ENCODE measurements at places on chromosomes 12 and 14.
A peak's percentile ranks its signal among the peaks of the same experiment; 100 is the strongest.

DNA sequence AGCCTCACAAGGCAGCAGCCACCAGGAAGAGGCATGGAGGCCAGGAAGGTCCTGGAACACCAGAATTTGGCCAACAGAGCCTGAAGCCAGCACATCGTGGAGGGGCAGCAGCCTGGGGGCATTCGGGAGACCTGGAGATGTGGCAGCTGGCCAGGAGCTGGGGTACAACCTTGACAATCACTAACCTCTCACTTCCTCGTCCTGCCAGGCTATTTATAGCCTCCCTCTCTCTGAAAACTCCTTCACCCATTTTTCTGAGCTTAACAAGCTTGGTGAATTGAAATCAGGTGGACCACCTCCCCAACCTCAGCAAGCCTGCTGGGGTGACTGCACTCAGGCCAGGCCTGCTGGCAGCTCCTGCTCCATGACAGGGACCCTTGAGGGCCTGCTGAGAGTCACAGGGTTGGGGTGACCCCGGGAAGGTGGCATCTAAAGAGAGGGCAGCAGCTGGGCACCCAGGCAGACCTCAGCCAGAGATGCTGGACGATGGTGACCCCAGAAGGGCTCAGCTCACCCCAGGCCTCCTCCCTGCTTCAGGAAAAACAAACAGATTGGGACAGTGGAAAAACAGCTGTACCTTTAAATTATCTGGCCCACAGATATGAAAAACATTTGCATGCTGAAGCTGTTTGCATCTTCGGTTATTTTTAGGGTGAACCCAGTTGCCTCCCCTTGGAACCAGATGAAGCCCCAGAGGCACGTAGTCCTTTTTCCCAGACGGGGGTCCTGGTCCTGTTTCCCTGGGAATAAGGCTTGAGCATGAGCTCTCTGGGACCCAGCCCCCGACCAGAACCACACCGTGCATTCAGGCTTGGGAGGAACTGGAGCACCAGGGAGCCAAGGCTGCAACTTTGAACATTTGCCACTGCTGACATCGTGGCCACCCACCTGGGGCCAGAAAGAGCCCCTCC lies 67.0 kb downstream of the PITPNM2 start:
- DNase-seq = no peak

GRCh38 chr14:99936738-99937474 lies 128.3 kb upstream of the EVL start:
- no peak for DNase-seq

GRCh38 chr14:72498646-72499045 lies 395.3 kb downstream of the DPF3 start:
- no peak for DNase-seq

DNA sequence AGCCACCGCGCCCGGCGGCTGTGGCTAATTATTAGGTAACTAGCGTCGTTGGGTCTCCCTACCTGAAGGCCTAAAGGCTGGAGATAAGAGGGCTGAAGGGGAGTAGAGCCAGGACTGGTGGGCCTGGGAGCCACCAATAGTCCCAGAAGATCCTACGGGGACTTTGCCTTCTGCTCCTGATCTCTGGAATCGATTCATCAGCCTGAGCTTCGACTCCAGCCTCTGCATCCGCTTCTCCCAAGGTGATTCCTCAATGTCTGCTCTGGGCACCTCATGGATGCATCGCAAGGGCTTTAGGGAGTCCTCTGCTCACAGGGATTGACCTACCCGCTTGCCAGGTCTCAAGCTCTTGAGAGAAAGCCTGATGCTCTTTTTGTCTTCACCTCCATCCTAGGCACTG lies 14.7 kb upstream of the KDM2B start:
- DNase-seq = no peak

GRCh38 chr14:51432302-51432948 lies 192.4 kb downstream of the TMX1 start:
- no peak for DNase-seq

DNA sequence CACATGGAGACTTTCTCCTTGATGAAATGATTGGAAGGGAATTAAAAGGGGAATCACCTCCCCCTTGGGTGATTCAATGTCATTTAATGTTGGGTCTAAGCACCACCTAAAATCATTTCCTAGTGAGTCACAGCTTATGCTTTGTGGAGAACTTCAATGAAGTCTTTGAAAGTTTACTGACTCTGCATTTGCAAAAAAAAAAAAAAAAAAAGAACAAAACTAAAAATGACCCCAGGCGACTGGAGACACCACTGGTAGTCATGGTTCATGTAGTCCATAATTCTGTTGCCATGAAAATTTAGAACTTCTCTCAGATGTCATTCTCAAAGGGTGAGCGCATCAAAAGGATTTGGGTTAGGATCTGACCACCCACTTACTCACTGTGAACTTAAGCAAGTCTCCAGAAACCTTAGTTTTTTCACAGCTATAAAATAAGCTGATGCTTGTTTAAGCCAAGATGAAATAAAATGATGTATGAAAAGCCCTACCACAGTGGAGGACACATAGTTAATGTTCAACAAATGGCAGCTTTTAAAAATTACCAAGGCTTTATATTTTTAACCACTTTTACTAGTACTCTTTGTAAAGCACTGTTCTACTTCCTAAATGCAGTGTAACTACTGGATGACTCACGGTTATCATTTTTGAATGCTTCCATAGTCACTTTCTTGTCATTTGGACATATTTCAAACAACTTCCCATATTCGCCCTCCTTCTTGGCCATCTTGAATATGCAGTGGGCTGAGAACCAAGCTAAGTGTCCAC lies 18.1 kb upstream of the KSR2 start:
- DNase-seq = peak; percentile 67

DNA sequence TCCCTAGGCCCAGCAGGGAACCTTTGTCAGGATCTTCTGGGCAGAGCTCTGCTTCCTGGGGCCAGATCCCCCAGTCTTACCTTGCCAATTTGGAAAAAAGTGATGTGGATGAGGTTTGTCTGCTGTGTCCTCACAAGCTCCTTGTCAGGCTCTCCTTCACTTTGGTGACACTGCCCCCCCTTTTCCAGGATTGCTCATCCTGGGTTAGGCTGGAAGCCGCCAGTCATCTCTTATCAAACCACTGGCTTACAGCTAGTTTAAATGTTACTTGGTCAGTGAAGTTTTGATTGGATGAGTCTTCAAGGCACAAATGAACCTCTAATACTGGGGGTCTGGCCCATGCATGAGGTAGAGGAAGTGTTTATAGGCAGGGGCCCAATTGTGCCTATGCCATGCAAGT lies 15.3 kb downstream of the NYNRIN start:
- DNase-seq = no peak
